Right ventricle myocardium superior (tissue), 1 donor: ENCODE measurements at places on chromosomes 1 and 21. TPM values are rescaled to one million over a fixed set of nuclear protein-coding genes. Genes with fewer than 3 reads are reported as not detected.

- no peak for DNase-seq
Measured at GRCh38 chr21:34791776-34792503, 123.1 kb downstream of the CLIC6 start.

- DNase-seq = no peak
Measured at GRCh38 chr1:87951852-87952251, 623.2 kb downstream of the LMO4 start.

DNA sequence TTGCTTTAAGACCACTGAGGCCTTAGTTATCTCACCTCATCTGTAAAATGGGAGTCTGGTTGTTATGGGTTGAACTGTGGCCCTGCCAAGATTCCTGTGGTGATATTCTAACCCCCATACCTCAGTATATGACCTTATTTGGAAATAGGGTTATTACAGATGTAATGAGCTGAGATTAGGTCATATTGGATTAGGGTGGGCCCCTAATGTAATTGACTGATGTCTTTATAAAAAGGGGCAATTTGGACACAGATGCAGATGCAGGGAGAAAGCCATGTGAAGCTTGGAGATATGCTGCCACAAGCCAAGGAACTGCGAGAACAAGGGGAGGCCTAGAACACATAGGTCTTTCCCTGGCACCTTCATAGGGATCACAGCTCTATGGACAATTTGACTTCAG lies 3.9 kb downstream of the C1orf87 start:
- no peak for DNase-seq

DNA sequence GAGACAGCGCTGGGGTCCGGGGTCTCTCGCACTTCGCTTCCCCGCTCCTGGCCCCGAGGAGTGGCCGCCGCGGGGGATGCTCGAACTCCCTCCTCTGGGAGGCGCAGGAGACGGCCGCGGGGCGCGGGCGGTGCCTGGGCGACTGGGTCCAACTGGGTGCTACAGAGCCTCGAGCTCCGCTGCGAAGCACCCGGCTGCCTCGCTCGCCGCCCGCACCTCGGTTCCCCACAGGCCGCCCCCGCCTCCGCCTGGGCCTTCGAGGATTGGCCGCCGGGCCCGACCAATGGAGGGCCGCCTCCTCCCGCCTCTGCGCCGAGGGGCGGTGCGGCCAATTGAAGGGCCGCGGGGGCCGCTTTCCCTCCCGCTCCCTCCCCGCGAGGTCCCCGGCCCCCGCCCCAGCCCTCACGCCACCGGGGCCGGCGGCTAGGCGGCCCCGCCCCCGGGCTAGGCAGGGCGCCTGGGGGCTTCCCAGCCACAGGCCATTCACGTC lies at the start of gene CNN3:
TSS of gene CNN3 (minus strand) at position 196 of the 490 bp plus-strand sequence. CDS start 216 bp downstream, outside the sequence.
- DNase-seq = peak; percentile 94

DNA sequence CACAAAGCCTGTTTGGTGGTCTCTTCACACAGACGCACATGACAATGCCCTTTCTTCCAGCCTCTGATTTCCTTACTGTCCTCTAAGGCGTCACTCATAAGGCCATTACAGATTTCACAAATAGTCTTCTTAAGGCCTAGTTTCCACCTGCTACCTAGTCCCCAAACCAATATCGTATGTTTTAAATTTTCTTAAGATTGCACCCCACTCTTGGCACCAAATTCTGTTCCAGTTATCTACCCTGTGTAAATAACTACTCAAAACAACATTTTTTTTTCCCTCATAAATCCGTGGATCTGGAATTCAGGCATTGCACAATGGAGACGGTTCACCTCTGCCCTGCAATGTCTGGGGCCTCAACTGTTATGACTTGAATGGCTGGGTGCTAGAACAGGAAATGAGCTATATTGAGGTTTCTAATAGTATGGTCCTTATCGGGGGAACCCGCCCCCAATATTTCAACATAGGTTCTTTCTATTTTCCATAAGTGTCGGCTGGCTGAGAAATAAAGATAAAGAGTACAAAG lies 36.9 kb upstream of the SERTAD4 start:
- no peak for DNase-seq

DNA sequence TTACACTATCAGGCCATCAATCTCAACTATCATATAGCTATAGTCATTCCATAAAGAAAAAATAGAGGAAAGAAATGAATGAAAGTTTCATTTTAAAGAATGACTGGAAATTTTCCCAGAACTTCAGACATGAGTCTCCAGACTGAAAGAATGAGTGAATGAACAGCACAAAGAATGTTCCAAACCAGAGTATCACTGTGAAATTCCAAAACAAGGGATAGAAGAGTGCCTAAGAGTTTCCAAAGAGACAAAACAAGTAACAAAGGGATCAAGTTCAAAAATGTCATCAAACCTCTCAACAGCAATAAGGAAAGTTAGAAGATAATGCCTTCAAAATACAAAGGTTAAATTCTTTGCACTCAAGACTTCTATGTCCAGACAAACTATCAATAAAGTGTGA lies 114.9 kb downstream of the DENND1B start:
- no peak for DNase-seq

DNA sequence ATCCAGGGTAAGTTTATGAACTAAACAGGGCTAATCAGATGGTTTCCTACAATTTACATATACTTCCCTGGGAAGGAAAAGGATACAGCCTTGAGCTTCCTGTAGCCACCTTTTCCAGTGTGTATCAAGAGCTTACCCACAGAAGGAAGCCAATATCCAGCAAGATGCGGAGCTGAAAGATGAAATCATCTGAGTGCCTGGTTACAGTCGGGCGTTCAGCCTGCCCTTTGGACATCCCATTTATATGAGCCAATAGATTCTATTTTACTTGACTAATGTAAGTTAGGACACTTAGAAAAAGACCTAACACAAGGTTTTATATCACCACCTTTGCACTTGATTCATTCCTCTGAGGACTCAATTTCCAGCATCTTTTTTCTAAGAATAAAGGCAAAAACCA lies 108.2 kb downstream of the UCHL5 start:
- DNase-seq = no peak

DNA sequence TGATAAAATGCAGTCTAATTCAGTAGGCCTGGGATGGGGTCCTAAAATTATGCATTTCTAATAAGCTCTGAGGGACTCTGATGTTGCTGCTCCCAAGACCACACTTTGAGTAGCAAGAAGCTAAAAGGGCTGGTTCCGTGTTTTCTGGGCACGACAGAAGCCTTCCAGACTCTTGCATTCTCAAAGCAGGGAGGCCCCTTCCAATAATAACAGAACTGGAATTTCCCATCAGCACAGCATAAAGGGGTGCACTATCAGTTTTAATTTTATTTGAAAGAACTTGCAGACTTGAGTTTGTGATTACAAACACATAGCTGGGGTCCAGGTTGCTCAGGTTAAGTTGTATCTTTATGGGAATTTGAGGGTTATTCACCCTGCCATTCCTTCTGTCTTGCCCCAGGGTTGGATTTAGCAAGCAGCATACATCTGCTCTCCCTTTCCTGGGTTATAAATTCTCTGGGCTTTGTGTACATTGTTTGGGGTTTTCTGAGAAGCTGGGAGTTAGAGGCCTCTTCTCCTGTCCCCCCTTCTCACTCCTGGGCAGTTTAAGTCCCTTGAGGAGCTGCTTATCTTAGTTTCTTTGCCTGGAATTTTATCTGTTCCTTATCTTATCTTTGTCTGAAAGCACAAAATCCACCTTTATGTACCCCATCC lies 94.2 kb upstream of the SLC2A1 start:
- no peak for DNase-seq

DNA sequence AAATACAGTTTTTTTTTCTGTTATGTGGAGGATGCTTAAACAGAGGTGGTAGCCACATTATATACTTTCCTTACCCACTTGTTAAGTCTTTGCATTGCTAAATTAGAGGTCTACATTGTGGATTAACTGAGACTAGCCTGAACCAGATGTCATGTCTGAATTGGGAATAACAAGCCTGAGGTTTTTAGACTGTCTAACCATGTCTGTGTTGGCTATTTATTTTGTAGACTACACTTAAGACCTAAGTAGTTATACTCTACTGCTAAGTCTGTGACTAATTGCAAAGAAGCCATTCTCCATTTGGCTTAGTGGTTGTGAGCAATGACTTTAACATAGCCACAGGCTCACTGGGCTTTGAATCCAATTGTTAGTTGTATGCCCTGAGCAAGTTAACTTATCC lies 45.4 kb downstream of the CDC14A start:
- no peak for DNase-seq

- DNase-seq = peak; percentile 68
Measured at GRCh38 chr21:35933466-35933865, 126.9 kb downstream of the SETD4 start.

- DNase-seq = no peak
Measured at GRCh38 chr1:201945863-201946223, 505 bp downstream of the LMOD1 start.

DNA sequence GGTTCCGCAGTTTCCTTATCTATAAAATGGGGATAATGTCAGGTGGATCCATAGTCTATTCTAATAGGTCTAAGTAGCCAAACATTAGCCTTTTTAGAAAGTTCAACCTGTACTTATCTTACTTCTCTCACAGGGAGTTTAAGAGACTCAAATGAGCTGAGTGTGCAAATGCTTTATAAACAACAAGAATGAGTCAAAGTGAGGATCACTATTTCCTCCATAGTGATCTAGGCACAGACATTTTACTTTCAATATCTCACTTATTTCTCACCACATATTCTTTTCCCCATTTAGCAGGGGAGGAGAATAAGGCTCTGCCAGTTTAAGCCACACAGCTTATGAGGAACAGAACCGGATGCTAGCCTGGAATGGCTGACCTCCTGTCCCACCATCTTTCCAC lies 92.1 kb upstream of the LMO4 start:
- no peak for DNase-seq

Gene PCBP3
- 2.0 TPM for total RNA-seq

Gene NPHS2
- not detected for total RNA-seq
